ENCODE measurements at places on chromosomes 4 and X. TPM values are rescaled to one million over a fixed set of nuclear protein-coding genes. Genes with fewer than 3 reads are reported as not detected.
A peak's percentile ranks its signal among the peaks of the same experiment; 100 is the strongest.

DNA sequence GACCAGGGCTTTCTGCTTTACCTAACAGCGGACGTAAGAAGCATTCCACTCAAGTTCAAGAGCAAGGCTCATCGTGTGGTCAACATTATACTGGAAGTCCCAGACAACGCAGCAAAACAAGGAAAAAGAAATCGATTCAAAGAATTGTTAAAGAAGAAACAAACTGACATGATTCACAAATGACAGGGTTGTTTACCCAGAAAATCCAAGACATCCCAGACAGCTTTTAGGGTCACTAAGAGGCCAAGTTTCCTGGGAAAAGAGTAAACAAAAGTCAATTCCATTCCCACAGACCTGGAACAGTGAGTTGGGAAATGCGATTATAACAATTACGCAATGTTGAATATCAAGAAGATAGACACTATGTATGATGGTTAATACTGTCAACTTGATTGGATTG lies 21.5 kb upstream of the HTRA3 start:
- no peaks in the 10 kb centered on the region for H3K27me3 ChIP-seq
- H3K4me1 ChIP-seq, result peaks cover 11% of the 10 kb centered on the region
- no peak overlapping the region for H3K4me3 ChIP-seq
- peak overlapping the region; percentile 67 for H3K27ac ChIP-seq

DNA sequence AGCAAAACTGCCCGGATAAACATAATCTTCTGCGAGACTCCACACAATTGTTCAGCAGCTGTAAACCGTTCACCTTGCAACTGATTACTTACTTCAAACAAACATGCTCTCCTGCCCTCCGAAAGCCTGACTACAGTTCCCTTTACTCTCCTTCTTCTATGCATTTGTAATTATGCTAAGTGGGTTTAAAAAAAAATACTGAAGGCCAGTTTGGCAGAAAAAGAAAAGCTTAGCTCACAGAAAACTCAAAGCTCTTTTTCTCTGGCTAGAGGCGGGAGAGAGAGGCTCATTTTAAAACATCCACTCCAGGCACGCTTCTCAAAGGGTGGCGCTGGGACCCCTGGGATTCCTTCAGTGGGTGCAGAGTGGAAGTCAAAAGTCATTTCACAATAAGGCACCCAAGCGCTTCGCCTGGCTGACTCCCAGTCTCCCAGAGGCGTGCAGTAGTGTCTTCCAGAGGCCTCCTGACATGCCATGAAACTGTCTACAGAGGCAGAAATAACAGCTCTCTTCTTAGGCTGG lies 1.9 kb downstream of the DHRSX start:
- peak overlapping the region; percentile 17 for H3K4me3 ChIP-seq
- no peak for DNase-seq
- no peaks in the 10 kb centered on the region for H3K36me3 ChIP-seq
- no peaks in the 10 kb centered on the region for H3K27me3 ChIP-seq

DNA sequence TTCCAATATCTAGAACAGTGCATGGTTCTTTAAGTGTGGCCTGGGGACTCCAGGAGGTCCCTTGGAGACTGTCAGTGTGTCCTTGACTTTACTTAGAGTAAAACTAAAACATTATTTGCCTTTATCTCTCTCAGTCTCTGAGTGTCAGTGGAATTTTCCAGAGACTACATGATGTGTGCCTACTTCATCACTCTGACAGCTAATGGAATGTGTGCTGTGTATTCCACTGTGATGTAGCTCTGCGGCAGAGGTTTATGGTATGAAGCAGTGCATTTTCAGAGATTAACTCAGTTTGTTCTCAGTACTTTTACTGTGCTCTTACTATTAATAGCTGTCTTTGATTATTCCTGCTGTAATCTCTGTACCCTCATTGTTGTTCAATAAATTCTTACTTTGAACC lies 85.6 kb downstream of the MANBA start:
- H3K27me3 ChIP-seq, result no peaks in the 10 kb centered on the region
- no peaks in the 10 kb centered on the region for H3K4me1 ChIP-seq
- no peaks in the 10 kb centered on the region for H3K36me3 ChIP-seq
- H3K4me3 ChIP-seq, result no peak overlapping the region
- H3K27ac ChIP-seq, result no peak overlapping the region

Gene ABCD1
- 11.0 TPM for total RNA-seq

Gene MAGED4
- total RNA-seq, result 2.7 TPM

DNA sequence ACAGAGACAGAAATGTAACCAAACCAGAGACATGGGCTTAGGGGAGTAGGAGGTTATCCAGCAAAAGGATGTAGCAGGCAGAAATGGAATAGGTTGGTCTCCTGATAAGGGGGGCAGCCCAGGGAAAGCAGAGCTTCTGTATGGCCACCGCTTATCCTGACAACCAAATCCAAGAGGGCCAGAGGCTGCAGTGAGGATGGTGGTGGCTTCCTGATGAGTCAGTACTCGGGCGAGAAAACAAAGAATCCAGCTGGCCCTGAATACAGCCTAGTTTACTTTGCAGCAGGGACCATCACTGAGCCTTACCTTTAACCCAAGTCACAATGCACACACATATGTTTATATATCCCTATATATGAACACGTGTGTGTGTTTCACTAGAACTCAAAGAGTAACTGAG lies 129.7 kb upstream of the FTHL17 start:
- DNase-seq, result no peak
- H3K4me1 ChIP-seq, result peaks cover 8% of the 10 kb centered on the region
- H3K27ac ChIP-seq, result no peak overlapping the region
- no peaks in the 10 kb centered on the region for H3K36me3 ChIP-seq
- no peaks in the 10 kb centered on the region for H3K27me3 ChIP-seq

Gene BEX1
- total RNA-seq, result 3.7 TPM

- no peaks in the 10 kb centered on the region for H3K27me3 ChIP-seq
- DNase-seq, result no peak
- no peak overlapping the region for H3K4me3 ChIP-seq
- H3K36me3 ChIP-seq, result no peaks in the 10 kb centered on the region
- H3K4me1 ChIP-seq, result no peaks in the 10 kb centered on the region
- no peak overlapping the region for H3K27ac ChIP-seq
Observed at GRCh38 chrX:103051260-103051789, 12.6 kb downstream of the BEX1 start.

Gene HELT
- not detected for total RNA-seq
